Esophagus mucosa (tissue), 1 donor: ENCODE measurements at places on chromosomes 12 and 14.

DNA sequence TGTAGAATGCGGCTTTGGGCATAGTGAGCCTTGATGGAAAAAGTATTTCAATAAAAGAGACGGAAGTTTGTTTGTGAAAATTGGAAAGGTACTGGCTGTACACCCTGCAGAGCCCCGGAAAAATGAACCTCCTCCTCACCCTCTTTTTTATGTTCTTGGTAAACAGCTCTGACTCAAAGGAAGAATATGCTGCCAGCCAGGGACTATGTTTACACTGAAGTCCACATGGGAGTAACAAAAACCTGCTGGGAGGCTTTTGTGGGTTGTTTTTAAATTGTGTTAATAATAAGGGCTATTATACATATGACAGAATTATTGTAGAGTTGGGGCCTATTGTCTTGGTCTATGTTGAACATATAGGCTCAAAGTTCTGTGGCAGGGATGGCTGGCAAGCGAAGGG lies 70.7 kb downstream of the TTC8 start:
- ATAC-seq: no peak

GRCh38 chr12:122022393-122023338 lies 982 bp downstream of the BCL7A start:
- ATAC-seq: no peak

DNA sequence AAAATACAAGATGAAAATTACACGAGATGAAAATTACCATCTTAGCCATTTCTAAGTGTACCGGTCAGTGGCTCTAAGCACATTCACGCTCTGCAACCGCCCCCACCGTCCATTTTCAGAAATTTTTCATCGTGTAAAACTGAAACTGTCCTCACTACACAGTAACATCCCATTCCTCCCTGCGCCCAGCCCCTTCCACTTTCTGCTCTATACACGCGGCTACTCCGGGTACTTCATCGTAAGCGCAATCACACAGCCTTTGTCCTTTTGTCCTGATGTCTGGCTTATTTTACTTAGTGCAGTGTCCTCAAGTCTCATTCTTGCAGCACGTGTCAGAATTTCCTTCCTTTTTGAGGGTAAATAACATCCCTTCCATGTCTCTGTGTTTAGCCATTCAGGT lies 3.6 kb upstream of the GPR132 start:
- no peak for ATAC-seq

GRCh38 chr14:30928462-30928861 lies 54.1 kb downstream of the COCH start:
- no peak for ATAC-seq

- ATAC-seq: no peak
Measured at GRCh38 chr14:61544448-61545330, 150.6 kb upstream of the HIF1A start.

DNA sequence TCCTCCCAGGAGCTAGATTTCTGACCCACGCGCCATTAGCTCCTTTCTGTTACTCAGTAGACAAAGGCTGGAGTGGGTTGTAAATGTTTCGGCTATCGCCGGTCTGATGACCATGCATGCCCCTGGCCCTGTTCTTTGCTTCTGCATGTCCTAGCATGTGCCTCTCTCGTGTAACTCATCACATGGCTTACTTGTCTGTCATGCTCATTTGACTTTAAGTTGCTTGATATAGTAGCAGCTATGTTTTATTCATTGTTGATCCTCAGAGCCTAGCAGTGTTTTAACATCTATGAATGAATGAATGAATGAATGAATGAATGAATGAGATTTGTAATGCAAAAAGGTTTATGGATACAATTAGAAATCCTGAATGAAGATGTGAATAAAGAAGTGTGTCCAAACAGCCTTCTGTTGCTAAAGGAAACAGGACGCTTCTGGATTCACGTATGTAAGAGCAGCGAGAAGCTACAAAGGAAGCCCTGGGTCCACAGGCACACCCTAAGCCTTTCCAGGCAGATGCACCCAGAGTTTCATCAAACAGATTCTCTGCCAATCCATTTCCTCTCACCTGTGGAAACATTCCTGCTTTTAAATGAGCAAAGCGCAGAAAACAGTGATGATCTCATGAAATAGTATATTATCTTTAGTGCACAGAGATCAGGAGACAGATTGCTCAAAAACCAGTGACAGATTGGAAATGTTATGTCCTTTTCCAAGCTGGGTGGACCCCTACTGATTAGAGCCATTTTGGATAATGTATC lies 3.4 kb downstream of the GSG1 start:
- ATAC-seq: peak; percentile 44

DNA sequence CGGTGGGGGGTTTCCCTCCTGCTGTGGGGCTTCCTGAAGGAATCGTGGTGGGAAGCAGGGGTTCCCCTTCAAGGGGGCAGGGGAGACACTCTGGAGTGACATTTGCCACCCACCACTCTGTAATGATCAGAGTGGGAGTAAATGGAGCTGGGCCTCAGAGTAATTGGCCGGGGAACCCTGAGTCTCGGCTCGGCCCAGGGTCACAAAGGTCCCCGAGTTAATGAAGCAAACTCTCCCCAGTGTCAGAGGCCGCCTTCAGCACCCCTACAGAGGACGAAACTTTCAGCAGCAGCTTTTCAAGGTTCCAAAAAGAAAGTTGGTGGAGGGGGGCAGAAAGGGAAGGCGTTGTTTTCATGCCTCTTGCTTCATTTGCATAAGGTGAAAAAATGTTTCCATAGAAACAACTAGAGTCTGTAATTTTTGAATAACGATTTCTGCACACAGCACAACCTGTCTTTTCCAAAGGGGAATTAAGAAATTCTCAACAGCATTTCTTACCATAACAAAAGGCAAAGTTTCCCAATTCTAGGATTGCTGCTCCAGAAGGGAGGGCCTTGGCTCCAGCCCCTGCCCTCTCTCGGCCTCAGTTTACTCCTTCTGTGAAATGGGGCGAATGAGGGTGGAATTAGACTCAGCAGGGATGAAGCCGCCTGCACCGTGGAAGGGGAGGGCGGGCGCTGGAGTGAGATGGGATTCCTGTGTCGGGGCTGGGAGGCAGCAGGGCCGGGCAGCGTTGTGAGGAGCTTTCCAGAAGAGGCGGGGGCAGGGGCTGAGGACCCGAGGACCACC lies 67.0 kb upstream of the BEGAIN start:
- ATAC-seq: no peak

GRCh38 chr12:102439426-102440405 lies 40.6 kb downstream of the IGF1 start:
- no peak for ATAC-seq

- no peak for ATAC-seq
Measured at GRCh38 chr12:19234981-19235871, 105.7 kb downstream of the PLEKHA5 start.

DNA sequence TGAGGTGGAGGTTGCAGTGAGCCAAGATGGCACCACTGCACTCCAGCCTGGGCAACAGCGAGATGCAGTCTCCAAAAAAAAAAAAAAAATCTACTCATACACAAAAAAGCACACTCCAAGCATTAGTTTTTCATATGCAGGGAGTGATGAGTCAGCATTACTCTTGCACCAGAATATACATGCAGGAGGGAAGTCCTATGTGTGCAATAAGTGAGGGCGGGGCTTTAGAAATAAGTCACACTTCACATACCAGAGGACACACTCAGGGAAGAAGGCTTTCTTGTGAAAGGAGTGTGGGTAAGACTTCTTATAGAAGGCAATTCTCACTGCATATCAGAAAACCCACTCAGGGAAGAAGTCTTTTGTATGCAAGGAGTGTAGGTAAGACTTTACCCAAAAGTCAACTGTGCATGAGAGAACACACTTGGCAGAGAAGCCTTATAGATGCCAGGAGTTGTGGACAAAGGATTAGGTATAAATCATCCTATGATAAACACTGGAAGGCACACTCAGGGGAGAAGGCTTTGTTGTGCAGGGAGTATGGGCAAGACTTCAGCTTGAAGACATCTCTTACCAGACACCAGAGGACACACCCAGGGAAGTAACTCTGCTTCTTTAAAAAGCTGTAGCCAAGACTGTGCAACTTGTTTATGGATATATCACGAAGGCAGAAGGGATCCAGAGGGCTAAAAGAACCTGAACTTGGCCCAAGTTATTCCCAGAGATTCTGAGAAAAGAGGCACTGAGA lies 50.5 kb downstream of the ATF7 start:
- peak; percentile 93 for ATAC-seq

DNA sequence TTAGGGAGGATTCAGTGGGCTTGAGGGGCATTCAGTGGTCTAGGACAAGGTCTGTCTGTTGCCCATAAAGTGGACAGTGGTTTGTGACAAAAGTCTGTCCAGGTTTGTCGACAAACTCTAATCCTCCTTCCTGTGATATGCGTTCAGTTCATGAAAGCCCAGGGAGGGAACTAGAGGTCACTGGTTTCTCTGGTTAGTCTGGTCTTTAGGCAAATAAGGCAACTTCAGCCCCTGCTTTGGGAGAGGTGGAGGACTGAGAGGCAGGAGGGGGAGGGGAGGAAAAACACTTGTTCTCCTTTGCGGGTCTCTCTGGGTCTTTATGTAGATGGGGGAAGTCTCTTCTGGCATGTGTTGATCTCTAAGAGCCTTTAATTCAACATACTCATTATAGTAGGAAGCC lies 235.1 kb upstream of the PWP1 start:
- peak; percentile 14 for ATAC-seq

GRCh38 chr12:203074-203461 lies 10.9 kb downstream of the SLC6A12 start:
- ATAC-seq: no peak

DNA sequence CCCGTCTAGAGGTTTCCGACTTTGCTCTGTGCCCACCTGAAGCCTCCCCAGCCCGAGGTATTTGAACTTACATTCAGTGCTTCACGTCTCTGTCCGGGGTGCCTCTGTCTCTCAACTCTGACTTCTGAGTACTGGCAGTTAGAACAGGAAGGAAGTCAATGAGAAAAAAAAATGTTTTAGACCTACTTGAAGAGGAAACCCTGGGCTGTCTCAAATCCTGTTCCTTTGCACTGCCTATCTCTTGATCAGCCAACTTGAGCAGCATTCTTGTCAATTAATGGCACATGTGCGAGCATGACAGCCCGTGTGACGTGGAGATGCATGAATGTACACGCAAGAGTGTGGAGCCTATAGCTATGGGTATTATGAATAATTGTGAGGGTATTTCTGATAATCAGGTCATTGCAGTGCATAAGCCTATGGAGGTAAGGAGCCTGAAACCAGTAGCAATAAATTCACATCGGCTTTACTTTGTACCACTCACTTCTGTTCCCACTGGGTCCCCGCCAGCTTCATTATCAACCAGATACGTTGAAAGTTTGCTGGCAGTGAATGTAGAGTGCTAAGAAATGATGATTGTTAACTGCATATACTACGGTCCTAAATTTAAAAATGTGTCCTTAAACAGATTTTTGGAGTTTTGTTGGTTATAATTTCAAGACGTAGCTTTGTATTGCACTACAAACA lies at the start of gene ARHGDIB:
Gene ARHGDIB, minus strand, starts transcription at position 136 of the 687 bp plus-strand sequence. CDS start 10,889 bp downstream, outside the sequence.
- peak; percentile 84 for ATAC-seq

DNA sequence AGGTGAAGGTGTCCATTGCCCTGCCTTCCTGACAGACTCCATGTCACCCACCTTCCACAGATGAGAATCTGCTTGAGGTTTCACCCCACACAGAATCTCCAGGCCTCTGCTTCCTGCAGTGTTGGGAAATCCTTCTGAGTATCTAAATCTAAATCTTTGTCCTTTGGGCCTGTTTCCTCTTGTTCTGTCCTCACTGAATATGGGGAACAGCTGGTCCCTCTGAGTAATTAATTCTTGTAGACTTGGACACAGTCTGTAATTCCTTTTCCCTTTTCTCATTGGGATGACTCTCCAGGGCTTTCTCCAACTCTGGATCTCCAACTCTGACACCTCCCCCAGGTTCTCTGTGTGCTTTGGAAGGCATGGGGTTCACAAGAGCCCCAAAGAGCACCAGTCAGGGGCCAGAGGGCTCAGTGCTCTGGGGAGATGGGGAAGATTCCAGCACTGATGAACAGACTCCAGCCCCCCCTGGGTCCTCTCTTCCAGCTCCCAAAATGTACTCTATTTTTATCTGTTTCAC lies 2.3 kb upstream of the ACVRL1 start:
- ATAC-seq: no peak

GRCh38 chr12:96020314-96021003 lies 14.9 kb downstream of the LTA4H start:
- ATAC-seq: no peak

GRCh38 chr12:10759657-10760056 lies 36.5 kb upstream of the YBX3 start:
- no peak for ATAC-seq

DNA sequence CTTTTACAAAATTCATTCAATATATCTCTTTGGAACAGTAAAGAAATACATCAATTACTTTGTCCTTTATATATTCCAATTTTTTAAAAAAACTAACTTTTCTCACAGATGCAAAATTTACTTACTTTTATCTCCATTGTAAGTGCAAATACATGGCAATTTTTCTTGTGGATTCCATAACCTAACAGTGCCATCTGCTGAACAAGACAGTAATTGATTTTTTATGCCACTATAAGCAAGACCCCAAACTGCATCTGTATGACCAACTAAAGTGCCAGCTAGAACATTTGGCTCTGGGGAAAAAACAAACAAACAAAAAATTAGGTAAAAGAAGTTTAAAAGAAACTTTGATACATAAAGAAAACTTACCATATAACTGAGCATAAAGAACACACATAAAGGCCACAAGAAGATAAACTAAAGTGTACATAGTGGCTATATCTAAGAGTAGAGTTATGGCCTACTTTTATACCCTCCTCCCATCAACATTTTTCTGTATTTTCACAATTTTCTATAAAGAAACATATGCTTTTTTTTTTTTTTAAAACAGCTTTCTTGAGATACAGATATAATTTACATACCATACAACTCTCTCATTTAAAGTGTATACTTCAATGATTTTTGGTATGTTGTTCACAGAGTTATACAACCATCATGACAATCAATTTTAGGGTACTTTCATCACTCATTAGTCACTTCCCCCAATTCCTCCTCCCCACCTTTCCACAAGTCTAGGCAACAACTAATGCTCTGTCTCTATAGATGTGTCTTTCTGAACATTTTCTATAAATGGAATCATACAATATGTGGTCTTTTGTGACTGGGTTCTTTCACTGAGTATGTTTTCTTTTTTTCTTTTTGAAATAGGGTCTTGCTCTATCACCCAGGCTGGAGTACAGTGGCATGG lies 32.6 kb downstream of the COCH start:
- ATAC-seq: no peak

DNA sequence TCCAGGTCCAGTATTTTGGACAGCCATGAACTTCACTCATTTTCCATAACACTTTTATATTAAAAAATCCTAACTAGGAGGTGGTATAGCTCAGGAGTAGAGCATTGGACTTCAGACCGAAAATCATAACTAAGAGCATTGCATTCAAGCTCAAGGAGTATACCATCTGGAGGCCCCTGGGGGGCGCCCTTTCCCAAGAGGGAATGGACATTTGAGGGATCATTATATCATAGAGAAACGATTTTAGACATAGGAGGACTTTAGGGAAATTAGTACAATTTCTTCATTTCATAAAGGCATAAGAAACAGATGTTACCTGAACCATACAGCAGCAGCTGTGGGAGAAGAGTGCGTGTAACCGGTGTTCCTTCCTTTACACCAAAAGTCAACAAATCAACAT lies 5.2 kb upstream of the ATG14 start:
- no peak for ATAC-seq

- peak; percentile 15 for ATAC-seq
Measured at GRCh38 chr14:68199554-68200151, 380.1 kb downstream of the RAD51B start.
